ENCODE measurements at places on chromosomes 4 and X.

GRCh38 chr4:53686521-53686920 lies 95.2 kb upstream of the LNX1 start:
- no peak for DNase-seq

- no peak for DNase-seq
Measured at GRCh38 chr4:122712782-122713181, 19.7 kb upstream of the BBS12 start.

- DNase-seq = no peak
Measured at GRCh38 chrX:95703696-95704095, 980.9 kb upstream of the DIAPH2 start.

GRCh38 chr4:40152637-40153036 lies 44.2 kb upstream of the RHOH start:
- DNase-seq = no peak

GRCh38 chr4:169968999-169969398 lies 57.2 kb downstream of the MFAP3L start:
- DNase-seq = no peak

DNA sequence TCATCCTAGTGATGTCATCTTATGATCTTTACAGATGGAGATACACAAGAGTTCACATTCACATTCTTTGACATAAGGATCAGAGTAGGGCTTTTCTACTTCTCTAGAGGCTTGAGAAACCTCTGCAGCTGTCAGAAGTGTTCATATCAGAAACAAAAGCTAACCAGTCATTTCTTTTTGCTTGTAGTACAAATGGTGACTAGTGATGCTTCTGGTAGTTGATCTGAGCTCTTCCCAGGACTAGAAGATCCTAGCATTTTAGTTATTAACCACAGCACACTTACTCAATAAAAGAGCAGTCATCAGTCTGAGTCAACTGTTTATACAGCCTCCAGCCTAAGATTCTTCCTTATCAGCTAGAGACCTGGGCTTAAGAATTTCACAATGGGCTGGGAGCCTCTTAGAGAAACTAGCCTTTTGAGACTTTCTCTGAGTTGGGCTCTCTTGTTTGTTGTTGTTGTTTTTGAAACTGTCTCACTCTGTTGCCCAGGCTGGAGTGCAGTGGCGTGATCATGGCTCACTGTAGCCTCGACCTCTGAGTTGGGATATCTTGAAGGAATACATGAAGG lies 84.1 kb downstream of the TMEM164 start:
- no peak for DNase-seq

DNA sequence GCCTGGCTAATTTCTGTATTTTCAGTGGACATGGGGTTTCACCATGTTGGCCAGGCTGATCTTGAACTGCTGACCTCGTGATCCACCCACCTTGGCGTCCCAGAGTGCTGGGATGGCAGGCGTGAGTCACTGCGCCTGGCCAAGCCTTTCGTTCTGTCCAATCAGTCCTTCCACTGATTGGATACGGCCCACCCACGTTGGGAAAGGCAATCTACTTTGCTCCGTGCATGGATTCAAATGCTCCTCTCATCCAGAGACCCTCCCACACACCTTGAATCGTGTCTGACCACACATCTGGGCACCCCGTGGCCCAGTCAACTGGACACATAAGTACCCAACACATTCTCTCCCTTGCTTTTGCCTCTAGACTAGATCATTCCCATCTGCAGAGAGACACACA lies 74.9 kb downstream of the CRLF2 start:
- DNase-seq = no peak

- DNase-seq = no peak
Measured at GRCh38 chr4:110865611-110866259, 242.9 kb upstream of the PITX2 start.

- no peak for DNase-seq
Measured at GRCh38 chrX:80879916-80880315, 70.2 kb upstream of the BRWD3 start.

- no peak for DNase-seq
Measured at GRCh38 chrX:72005046-72005445, 94.4 kb downstream of the NHSL2 start.

Data from lung microvascular endothelial cell (primary cell).